ENCODE measurements at places on chromosomes 2 and 18.

- no peak for DNase-seq
These were observed 176.3 kb downstream of the INHBB start for GRCh38 chr2:120522151-120522751.

DNA sequence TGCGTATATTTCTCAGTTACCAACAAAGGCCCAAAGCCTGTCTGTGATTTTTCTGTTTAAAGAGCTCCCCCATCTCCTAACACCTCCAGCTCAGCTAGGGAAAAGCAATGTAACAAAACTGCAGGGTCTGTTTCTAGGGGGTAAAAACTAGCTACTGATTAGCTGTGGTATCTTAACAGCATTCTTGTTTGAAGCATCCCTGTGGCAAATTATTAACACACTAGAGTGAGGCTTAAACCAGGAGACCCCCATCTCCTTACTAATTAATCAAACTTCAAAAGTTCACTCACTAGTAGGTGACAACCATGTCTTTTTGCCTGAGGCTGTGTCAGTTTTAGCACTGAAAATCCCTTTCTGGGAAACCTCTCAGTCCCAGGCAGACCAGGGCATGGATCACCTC, 186.2 kb upstream of the PARD3B start:
- no peak for DNase-seq

- DNase-seq = no peak
These were observed 26.3 kb downstream of the PRELID3A start for GRCh38 chr18:12433829-12434540.

GRCh38 chr18:7658701-7659100, 91.6 kb downstream of the PTPRM start:
- DNase-seq = no peak

- DNase-seq = no peak
These were observed 4.3 kb downstream of the ITPRIPL1 start for GRCh38 chr2:96329456-96329855.

GRCh38 chr2:2591542-2591940, 260.5 kb upstream of the MYT1L start:
- no peak for DNase-seq

DNA sequence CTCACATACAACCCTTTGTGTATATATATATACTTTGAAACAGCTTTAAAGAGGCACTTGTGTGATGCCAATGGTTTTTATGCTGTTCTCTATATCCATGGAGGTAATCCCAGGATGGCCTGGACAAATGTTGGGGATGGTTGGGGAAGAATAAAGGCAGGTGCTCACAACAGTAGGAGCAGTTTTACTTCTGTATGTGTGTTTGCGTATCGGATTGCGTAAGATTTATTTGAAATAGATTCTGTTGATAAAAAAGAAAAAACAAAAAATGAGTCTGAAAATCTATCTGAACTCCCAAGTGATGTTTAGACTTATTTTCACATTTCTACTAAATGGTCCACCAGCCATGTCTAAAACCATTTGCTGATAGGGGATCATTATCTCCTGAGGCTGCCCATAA, 29.3 kb downstream of the MRPL19 start:
- no peak for DNase-seq

- DNase-seq = no peak
These were observed 57.6 kb downstream of the CRIM1 start for GRCh38 chr2:36413218-36413617.

DNA sequence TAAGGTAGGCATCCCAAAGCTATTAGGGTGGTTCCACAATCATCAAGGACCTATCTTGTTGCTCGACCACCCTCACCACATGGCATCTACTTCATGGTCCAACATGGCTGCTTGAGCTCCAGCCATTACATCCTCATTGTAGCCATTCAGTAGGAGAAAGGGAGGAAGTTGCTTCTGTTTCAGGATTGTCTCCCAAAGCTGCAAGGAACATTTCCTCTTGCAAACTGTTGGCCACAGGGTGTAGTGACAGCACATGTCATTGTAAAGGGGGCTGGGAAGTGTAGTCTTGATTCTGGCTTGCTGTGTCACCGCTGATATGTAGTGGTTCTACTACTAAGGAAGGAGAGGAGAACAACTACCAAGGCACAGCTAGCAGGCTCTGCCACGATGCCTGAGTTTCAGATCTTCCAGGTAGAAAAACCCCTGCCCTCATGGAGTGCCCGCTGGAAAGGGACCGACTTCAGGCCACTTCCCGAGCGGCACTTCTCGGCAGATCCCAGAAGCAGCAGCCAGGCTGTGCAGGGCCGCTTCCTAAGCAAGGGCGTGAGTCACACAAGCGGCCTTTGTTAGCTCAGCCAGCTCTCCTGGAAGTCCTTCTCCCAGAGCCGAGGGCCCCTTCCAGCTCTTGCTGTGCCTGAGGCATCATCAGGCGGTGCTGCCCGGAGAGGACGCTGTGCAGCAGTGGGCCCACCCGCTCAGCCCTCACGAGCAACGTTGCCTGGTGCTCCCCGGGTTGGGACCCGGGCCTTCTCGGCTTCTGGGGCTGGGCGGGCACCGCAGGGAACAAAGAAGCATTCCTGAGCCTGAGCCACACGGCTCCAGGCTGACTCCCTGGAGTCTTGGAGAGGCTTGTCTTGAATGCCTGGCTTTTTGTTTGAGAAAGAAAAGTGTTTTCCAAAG, 58.2 kb downstream of the HS6ST1 start:
- DNase-seq = no peak

GRCh38 chr2:231332388-231332787, 63.1 kb upstream of the B3GNT7 start:
- no peak for DNase-seq

GRCh38 chr2:17959356-17959755, 80.9 kb downstream of the KCNS3 start:
- DNase-seq = no peak

DNA sequence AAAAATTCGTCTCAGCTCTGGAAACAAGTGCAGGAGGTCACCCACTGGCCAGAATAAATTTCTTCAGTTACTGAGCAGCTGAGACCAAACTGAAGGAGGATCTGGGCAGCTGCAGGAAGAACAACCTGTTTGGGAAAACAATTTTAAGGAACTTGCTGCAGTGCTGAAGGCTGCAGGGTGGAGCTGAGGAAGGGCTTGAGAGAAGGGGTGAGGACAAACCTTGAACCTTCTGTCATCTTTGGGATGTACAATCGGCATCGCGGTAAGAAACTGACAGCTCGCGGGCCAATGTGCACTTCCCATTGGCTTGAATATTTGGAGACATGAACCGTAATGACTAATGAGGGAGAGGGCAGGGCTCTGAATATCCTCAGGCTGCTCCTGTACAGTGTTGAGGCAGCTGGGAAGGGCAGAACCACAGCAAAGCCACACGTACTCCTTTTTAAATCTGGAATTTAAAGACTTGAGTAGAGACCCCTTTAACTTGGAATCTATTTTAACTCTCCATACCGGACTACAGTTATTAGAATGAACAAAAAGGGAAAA, 90.3 kb downstream of the TACR1 start:
- DNase-seq = no peak

DNA sequence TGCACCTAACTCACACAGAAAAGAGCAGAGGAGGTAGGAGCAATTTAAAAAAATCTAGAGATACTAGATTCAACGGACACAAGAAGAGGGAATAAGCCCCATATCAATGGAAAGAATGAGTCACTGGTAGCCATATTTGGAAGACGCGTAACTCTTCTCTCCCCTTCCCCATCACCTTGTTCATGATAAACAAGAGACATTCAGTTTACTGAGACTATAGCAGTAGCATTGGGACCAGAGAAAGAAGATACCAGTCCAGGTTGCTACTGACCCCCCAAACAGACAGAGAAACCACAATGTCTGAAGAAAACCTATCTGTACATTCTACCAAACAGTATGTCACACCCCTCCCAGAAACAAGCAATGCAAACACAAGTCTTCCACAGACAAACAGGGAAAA, 81.1 kb downstream of the SLC66A3 start:
- DNase-seq = no peak

GRCh38 chr2:170743530-170744239, 26.5 kb upstream of the ERICH2 start:
- no peak for DNase-seq

DNA sequence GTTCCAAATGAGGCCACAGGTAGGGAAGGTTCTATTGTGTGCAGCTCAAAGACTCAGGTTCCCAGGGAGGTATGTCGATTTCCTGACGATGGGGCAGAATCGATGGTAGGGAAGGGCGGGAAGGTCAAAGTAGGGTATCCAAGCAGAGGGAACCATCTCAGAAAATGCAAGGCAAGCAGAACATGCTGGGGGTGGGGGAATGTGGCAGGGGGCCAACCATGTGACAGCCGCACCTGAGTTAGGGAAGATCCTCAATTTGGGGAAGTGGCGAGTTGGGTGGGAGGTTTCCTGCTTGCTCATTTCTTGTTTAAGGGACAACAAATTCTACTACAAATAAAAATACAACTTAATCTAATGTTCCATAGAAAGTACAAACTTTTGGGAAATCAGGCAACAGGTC, 21.7 kb upstream of the GRP start:
- DNase-seq = no peak

- DNase-seq = no peak
These were observed 20.3 kb upstream of the CHST10 start for GRCh38 chr2:100437751-100438150.

- no peak for DNase-seq
These were observed 42.4 kb downstream of the CYB5A start for GRCh38 chr18:74249181-74249968.

DNA sequence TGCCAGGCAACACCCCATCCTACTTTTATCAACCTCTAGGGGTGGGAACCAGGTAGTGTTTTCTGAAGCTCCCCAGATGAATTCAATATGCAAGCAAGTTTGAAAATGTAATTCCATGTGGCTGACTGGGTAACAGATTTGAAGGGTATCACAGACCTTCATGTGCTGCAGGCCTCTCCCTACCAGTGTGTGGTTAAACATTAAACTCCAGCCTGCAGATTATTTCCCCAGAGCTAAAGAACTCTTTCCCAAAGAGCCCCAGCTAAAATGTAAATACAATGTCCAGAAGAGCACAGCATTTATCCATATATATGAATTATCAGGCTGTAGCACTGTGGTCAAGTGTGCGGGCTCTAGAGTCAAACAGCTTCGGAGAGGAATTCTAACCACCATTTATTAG, 134.1 kb downstream of the MYO5B start:
- DNase-seq = no peak

- DNase-seq = no peak
These were observed 676.6 kb upstream of the GCFC2 start for GRCh38 chr2:76387294-76387693.

GRCh38 chr2:236866542-236867340, 218.9 kb upstream of the COPS8 start:
- no peak for DNase-seq

GRCh38 chr2:240433973-240434727, 1.3 kb upstream of the GPC1 start:
- DNase-seq = no peak

- no peak for DNase-seq
These were observed 68.0 kb downstream of the BOLA3 start for GRCh38 chr2:74079522-74080341.

DNA sequence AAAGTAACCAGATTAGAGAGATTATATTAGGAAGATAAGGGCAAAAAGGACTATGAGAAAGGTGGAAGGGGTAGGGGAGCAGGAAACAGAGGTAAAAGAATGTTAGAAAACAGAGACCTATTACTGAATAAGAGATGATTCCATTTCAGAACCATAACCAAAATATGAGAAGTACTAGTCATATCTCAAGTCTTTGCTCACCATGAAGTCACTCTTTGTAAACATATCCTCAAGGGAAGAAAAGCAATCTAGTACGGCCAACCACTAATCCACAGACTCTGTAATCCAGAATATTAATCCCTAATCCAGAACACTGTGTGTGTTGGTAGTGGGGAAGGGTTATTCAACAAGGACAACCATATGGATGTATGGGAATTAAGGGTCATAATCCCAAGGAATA, 92.0 kb downstream of the CDCA7 start:
- no peak for DNase-seq

DNA sequence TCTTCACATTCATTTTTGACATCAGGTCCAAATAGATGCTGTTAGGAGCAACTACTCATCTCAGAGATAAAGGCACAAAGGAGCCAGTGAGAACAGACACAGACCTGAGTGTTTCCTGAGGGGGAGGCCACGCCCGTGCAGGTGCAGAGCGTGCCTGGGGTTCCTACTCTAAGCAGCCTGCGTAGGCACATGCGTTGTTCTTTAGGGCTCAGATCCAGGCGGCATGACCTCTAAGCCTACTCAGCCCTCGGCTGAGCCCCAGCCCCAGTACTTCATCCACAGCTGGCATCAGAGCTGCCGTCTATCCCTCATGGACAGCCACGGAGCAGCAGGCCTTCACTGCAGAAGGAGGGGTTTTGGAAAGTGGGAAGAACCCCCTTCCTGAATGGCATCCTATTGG, 54.9 kb upstream of the PXDN start:
- no peak for DNase-seq

DNA sequence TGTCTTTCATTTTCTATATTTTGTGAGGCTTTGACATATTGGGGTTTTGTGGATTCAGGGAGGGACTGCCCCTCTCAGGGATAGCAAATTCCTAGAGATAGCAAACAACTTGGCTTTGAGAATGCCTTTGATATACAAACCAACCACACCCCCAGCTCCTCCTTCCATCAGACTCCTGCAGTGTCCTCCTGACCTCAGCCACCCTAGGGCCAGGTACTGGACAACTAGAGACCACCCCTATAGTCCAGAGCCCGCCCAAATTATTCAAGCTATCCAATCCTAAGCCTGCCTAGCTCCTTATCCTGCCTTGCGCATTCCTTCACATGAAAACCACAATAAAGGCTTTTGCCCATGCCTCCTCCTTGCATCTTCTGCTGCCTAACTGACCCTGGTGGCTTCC, 22.9 kb upstream of the STAM2 start:
- no peak for DNase-seq
